H4 (cell line): ENCODE measurements at places on chromosomes 3 and 15. TPM values are rescaled to one million over a fixed set of nuclear protein-coding genes. Genes with fewer than 3 reads are reported as not detected.

The P2RY14 gene
- not detected in 2 replicates for total RNA-seq

The TMCO5A gene
- total RNA-seq, result 0.10 TPM in 1 of 2 replicates, not detected in the other

The KLF15 gene
- 1.1 and 1.6 TPM in 2 replicates for total RNA-seq

The ZBTB20 gene
- 4.9 and 5.1 TPM in 2 replicates for total RNA-seq

The DUSP7 gene
- 4.3 and 6.2 TPM in 2 replicates for total RNA-seq

The ZPLD1 gene
- total RNA-seq, result 0.06 TPM in 1 of 2 replicates, not detected in the other

The SAXO2 gene
- 0.58 and 0.68 TPM in 2 replicates for total RNA-seq

The LXN gene
- 35.4 and 39.6 TPM in 2 replicates for total RNA-seq

The UROC1 gene
- total RNA-seq, result not detected in 2 replicates

The NDN gene
- 0.33 and 1.3 TPM in 2 replicates for total RNA-seq

The HEG1 gene
- total RNA-seq, result 49.6 and 57.7 TPM in 2 replicates

The IL17RB gene
- 0.39 TPM in 2 replicates for total RNA-seq

The KNG1 gene
- not detected in 2 replicates for total RNA-seq

The PLSCR5 gene
- total RNA-seq, result not detected in 2 replicates

The SELENOT gene
- total RNA-seq, result 165 and 187 TPM in 2 replicates

The ITIH1 gene
- not detected in 2 replicates for total RNA-seq

The OPA1 gene
- total RNA-seq, result 51.9 and 53.6 TPM in 2 replicates

The B3GNT5 gene
- 6.4 and 14.7 TPM in 2 replicates for total RNA-seq

The RGMA gene
- 0.29 and 0.72 TPM in 2 replicates for total RNA-seq

The GPR176 gene
- total RNA-seq, result 20.4 and 21.5 TPM in 2 replicates

The CCR2 gene
- total RNA-seq, result not detected in 2 replicates

The PTPN23 gene
- total RNA-seq, result 3.8 and 6.9 TPM in 2 replicates

The GALNT15 gene
- total RNA-seq, result not detected in 2 replicates

The SLC28A1 gene
- 0.08 TPM in 1 of 2 replicates, not detected in the other for total RNA-seq

The CHRM5 gene
- total RNA-seq, result not detected in 2 replicates

The SLC26A6 gene
- total RNA-seq, result 7.8 and 9.6 TPM in 2 replicates

The SERINC4 gene
- not detected in 2 replicates for total RNA-seq

The ZDHHC23 gene
- 3.9 and 5.1 TPM in 2 replicates for total RNA-seq

The HAUS2 gene
- total RNA-seq, result 40.0 and 41.8 TPM in 2 replicates

The BNC1 gene
- total RNA-seq, result not detected in 2 replicates

The FILIP1L gene
- 30.0 and 37.8 TPM in 2 replicates for total RNA-seq

The IMPG2 gene
- total RNA-seq, result 0.06 and 0.08 TPM in 2 replicates

The NPAP1 gene
- not detected in 2 replicates for total RNA-seq

The MED12L gene
- total RNA-seq, result 1.1 and 1.4 TPM in 2 replicates

The PRTG gene
- 1.3 and 2.1 TPM in 2 replicates for total RNA-seq

The CCR8 gene
- not detected in 2 replicates for total RNA-seq

The TFG gene
- 101 and 128 TPM in 2 replicates for total RNA-seq

The EAF2 gene
- total RNA-seq, result 3.4 and 4.3 TPM in 2 replicates

The ATP13A5 gene
- total RNA-seq, result 0.04 and 0.48 TPM in 2 replicates

The ACTC1 gene
- total RNA-seq, result not detected in 2 replicates

The EFHB gene
- not detected in 2 replicates for total RNA-seq

The PRR20G gene
- not detected in 2 replicates for total RNA-seq

The CDCP1 gene
- total RNA-seq, result 0.12 and 0.31 TPM in 2 replicates

The ROBO2 gene
- total RNA-seq, result 7.5 and 9.9 TPM in 2 replicates

The INKA1 gene
- 0.68 and 2.1 TPM in 2 replicates for total RNA-seq

The STRIT1 gene
- total RNA-seq, result not detected in 2 replicates

The PLSCR2 gene
- not detected in 2 replicates for total RNA-seq

The ISLR2 gene
- total RNA-seq, result not detected in 2 replicates

The TUSC7 gene
- total RNA-seq, result not detected in 2 replicates

The B3GALNT1 gene
- 6.7 and 15.8 TPM in 2 replicates for total RNA-seq

The KCNAB1 gene
- total RNA-seq, result 0.10 and 0.33 TPM in 2 replicates

The C2CD4A gene
- not detected in 2 replicates for total RNA-seq

The C3orf49 gene
- not detected in 2 replicates for total RNA-seq

The QTRT2 gene
- total RNA-seq, result 18.7 and 23.6 TPM in 2 replicates

The DCP1A gene
- 6.5 and 10.9 TPM in 2 replicates for total RNA-seq

The CSTA gene
- total RNA-seq, result 39.5 and 62.1 TPM in 2 replicates

The CCR3 gene
- 0.27 and 0.29 TPM in 2 replicates for total RNA-seq

The FBXO40 gene
- not detected in 2 replicates for total RNA-seq
